ENCODE measurements at places on chromosomes 7 and 10. TPM values are rescaled to one million over a fixed set of nuclear protein-coding genes. Genes with fewer than 3 reads are reported as not detected.

DNA sequence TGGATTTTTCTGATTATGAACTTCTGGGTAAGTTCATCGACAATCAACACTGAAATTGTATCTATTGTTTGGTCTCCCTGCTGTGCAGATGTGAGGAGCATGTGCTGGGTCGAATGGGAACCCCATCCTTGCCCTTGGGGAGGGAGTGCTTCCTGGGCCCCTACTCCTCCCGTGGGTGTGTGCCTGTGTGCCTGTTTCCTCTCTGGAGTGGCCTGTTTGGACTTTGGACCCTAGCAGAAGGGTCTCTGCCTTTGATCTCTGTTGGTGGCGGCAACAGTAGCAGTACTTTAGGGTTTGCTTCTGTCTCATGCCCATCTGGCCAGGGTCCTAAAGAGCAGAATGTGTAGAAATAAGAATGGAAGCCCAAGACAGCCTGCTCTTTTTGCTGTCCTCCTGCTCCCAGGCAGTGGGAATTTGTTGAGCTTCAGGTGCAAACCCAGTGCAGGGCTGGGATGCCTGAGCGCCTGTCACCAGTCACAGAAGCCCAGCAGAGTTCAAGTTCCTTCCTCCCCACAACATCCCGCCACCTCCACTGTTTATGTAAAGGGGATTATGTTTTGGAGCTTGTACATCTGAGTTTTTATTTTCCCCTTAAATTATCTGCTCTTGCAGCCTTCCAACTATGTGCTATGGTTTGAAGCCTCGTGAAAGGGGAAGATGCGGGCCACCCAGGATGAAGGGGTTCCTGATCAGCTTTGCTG, 1.5 kb upstream of the TACR2 start:
- no peaks in the 10 kb centered on the region for H3K36me3 ChIP-seq
- DNase-seq = no peak

DNA sequence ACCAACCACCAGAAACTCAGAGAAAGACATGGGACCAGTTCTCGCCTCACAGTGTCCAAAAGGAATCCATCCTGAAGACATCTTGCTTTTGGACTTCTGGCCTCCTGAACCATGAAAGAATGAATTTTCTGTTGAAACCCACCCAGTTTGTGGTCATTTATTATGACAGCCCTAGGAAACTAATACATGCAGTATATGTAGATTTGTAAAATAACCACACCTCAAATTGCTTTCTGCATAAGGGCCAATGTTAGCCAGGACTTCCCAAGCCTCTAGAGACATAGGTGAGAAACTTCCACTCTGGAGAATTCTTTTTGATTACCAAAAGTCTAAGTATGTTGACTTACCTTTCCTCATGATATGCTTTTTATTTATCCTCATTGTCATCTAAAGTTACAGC, 210.5 kb upstream of the SP4 start:
- DNase-seq = no peak
- no peaks in the 10 kb centered on the region for H3K36me3 ChIP-seq
- H3K27ac ChIP-seq = no peak overlapping the region
- H3K4me1 ChIP-seq = no peaks in the 10 kb centered on the region
- H3K4me3 ChIP-seq = no peak overlapping the region

- peaks cover 20% of the 10 kb centered on the region for H3K36me3 ChIP-seq
- DNase-seq = peak; percentile 80
- H3K4me3 ChIP-seq = peak within 1 kb of the TSS; percentile 97
- H3K27ac ChIP-seq = peak within 1 kb of the TSS; percentile 97
- no peaks in the 10 kb centered on the region for H3K27me3 ChIP-seq
Observed at GRCh38 chr7:116671681-116672595, at the start of gene MET. Gene MET (plus strand): TSS chr7:116672196. CDS start chr7:116699085, 26,889 bp downstream.

Gene POLR2J3
- total RNA-seq = 22.7 TPM

GRCh38 chr7:94420328-94420727, 25.6 kb downstream of the COL1A2 start:
- peaks cover 100% of the 10 kb centered on the region for H3K4me1 ChIP-seq
- H3K4me3 ChIP-seq = peak overlapping the region; percentile 74
- DNase-seq = no peak
- H3K27ac ChIP-seq = peak overlapping the region; percentile 89
- peaks cover 60% of the 10 kb centered on the region for H3K27me3 ChIP-seq

DNA sequence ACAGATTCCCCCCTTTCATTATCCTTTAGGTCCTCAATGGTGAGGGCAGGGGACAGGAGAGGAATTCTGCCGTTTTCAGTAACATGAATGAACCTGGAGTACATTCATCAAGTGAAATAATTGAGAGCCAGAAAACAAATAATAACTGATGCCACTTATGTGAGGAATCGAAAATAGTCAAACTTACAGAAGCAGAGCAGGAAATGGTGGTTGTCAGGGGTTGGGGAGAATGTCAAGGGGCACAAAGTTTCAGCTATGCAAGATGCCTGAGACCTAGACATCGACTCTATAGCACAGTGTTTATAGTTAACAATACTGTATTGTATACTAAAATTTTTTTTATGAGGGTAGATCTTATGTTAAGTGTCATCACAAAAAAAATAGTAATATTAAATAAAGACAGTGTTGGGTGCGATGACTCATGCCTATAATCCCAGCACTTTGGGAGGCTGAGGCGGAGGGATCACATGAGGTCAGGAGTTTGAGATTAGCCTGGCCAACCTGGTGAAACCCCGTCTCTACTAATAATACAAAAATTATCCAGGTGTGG, 1219.8 kb downstream of the GATA3 start:
- no peaks in the 10 kb centered on the region for H3K27me3 ChIP-seq
- H3K27ac ChIP-seq = no peak overlapping the region
- H3K36me3 ChIP-seq = no peaks in the 10 kb centered on the region
- H3K4me3 ChIP-seq = no peak overlapping the region
- DNase-seq = no peak
- H3K4me1 ChIP-seq = no peaks in the 10 kb centered on the region

- H3K4me1 ChIP-seq = peaks cover 15% of the 10 kb centered on the region
- H3K4me3 ChIP-seq = no peak overlapping the region
- peaks cover 10% of the 10 kb centered on the region for H3K27me3 ChIP-seq
- no peak overlapping the region for H3K27ac ChIP-seq
- DNase-seq = no peak
Observed at GRCh38 chr10:44064987-44065787, 319.7 kb downstream of the CXCL12 start.

GRCh38 chr10:63390521-63390920, 75.3 kb downstream of the JMJD1C start:
- peaks cover 57% of the 10 kb centered on the region for H3K36me3 ChIP-seq
- H3K27ac ChIP-seq = no peak overlapping the region
- H3K4me1 ChIP-seq = peaks cover 18% of the 10 kb centered on the region
- H3K4me3 ChIP-seq = no peak overlapping the region
- DNase-seq = no peak

DNA sequence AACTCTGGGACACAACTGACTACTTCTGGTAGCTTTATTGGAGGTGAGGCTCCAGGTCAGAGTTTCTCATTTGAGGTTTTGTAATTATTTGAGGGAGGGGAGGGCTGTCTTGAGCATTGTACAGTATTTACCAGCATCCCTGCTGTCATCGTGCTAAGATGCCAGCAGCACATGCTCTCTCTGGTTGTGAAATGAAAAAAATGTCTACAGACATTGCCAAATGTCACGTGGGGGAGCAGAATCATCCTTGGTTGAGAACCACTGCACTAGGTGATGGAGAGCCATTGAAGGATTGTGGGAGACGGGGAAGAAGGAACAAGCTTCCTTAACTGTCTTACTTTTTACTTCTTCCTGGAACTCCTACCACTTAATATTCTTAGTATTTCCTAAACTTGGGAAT, 5.0 kb downstream of the SEPTIN7 start:
- H3K36me3 ChIP-seq = peaks cover 14% of the 10 kb centered on the region
- H3K27ac ChIP-seq = peak overlapping the region; percentile 4
- no peaks in the 10 kb centered on the region for H3K27me3 ChIP-seq
- no peak for DNase-seq
- H3K4me3 ChIP-seq = no peak overlapping the region

DNA sequence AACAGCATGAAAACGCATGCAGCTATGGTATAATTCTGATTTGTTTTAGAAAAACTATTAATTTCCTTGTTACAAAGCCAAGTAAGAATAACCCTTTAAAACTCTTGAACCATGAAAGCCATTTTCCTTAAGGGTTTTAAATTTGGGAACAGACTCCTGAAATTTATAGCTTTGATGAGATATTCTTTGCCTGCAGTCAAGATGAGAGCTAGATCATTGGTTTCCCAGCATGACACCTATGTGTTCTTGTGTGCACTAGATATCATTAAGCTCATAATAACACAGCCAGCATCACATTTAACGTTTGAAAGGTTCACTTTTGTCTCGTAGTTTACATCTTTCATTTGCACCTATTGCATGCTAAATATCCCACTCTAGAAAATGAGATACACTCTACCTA, 202.2 kb downstream of the PHF14 start:
- DNase-seq = no peak
- no peaks in the 10 kb centered on the region for H3K36me3 ChIP-seq
- no peak overlapping the region for H3K27ac ChIP-seq
- peaks cover 13% of the 10 kb centered on the region for H3K4me1 ChIP-seq
- no peaks in the 10 kb centered on the region for H3K27me3 ChIP-seq
- no peak overlapping the region for H3K4me3 ChIP-seq

Gene OPN4
- total RNA-seq = not detected

- H3K36me3 ChIP-seq = peaks cover 8% of the 10 kb centered on the region
- no peaks in the 10 kb centered on the region for H3K27me3 ChIP-seq
- H3K4me3 ChIP-seq = no peak overlapping the region
- peaks cover 41% of the 10 kb centered on the region for H3K4me1 ChIP-seq
- DNase-seq = no peak
Observed at GRCh38 chr7:55527307-55527706, 45.0 kb downstream of the VOPP1 start.

GRCh38 chr7:152176797-152177196, 151.3 kb downstream of the GALNT11 start:
- peaks cover 49% of the 10 kb centered on the region for H3K36me3 ChIP-seq
- no peak overlapping the region for H3K4me3 ChIP-seq
- no peak for DNase-seq
- no peaks in the 10 kb centered on the region for H3K27me3 ChIP-seq

Data from HFFc6 (cell line).